ENCODE measurements at places on chromosomes 13 and 19.

DNA sequence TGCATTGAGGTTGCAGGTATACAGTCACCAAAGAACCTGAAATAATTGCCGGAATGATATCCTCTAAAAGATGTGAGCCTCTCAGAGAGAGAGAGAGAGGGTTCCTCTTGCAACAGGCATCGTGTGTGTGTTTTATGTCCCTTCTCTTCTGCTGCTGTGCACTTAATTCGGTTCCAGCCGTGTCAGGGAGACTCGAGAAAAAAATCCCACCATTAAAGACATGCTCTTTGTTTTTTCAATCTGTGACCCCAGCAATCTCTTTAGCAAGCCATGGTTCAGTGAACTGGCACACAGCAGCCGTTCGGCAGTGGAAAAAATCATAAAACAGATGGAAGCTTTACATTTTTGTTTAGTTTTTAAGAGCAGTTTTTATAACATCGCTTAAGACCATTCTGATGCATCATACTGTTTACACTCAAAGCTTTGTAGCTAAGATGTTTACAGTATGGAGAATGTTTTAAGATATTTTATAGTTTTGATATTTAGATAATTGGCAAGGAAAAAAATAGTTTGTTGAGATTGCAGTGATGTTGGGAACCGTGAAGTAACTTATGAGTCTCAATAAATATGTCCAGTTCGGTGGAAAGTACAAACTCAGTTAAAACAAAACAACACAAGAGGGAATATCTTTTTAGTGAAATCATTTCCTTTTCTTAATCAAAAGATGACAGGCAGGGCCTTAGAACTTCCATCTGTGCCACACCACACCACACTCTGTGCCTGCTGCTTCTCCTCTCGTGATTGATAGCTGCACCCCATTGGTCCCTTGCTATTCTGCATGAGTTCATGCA is 31.2 kb upstream of the ZNF536 start:
- DNase-seq, result no peak

DNA sequence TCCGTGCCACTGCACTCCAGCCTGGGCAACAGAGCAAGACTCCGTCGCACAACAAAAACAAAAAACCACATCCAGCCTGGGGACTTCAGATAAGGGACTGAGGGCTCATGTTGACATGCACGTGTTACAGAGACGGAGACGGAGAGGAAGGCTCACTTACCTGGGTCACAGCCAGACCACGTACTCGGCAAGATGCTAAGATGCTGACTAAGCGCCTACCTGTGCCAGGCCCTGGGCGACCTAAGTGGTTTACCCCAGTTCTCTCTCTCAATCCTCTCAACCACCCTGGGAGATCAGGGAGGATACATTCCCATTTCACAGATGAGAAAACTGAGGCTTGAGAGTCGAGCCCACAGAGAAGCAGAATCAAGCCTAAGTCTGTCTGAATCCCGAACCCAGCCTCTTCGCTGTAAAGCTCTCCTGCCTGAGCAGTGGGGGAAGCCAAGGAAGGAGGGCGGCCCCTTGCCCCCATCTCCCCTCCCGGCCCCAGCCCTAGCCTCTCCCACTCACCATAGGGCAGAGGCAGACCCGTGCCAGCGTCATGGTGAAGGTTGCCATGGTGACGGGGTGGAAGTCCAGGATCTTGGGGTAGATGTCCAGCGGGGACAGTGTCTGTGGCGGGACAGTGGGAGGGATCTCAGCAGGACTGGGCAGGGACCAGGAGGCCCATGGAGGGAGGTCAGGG is 13.5 kb downstream of the ERCC2 start:
- no peak for DNase-seq

- DNase-seq, result no peak
Observed at GRCh38 chr13:78826312-78826711, 167.4 kb upstream of the OBI1 start.

DNA sequence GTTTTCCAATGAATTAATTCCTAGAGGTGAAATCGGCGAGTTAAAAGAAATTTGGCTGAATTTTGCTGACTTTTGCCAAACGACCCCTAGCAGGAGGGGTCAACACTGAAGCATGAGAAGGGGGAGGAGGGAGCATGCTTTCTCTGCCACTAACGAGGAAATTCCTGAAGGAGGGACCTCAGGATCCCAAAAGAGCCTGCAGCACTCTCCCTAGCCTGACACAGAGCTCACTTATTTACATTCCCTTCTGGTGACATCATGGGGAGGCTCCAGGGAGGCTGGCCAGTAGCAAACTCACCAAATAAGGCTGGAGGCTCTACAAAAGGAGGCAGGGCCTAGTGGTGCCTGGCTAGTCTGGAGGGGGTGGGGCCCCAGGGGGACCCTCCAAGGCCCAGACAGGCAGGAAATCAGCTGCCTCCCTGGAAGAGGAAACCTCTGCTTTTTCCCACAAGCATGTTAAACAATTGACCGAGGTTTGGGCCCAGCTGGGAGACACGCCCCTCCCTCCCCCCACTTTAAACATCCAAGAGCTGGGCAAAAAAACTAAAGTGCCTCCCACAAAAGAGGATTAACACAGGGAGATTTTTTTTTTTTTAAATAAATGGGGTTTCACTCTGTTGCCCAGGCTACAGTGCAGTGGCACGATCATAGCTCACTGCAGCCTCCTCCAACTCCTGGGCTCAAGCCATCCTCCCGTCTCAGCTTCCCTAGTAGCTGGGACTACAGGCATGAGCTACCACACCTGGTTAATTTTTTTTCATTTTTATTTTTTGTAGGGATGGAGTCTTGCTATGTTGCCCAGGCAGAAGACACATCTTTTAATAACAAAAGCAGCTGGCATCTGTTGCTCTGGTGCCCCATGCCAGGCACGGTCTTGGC is 2.1 kb downstream of the DAPK3 start:
- no peak for DNase-seq

DNA sequence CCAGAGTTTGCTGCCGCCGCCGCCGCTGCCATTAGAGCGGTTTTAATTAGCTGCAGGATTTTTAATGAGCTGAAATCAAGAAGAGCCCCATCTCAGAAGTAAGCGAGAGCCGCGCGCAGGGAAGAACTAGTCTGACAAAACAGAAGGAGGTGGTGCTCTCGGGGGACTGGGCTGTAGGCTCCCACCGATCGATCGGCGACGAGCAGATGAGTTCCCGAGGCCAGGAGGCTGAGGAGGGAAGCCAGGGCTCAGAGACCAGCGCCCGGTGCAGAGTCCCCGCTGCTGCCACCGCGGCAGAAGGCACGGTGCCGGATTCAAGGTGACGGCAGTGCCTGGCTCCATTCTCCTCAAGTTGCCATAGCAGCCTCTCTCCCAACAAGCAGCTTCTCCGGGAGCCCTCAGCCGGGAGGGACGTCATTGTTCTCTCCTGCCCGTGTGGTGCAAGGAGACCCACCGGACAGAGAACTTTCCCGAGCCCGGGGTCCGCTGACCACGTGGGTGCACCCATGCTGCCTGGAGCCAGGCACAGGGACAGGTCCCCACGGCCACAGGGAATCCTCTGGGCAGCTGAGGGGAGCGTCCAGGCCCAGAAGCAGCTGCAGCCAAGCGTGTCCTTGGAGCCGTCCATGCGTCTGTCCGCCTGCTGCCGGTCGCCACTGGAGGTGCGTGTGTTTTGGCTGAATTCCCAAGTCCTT is 62.9 kb downstream of the CHST8 start:
- no peak for DNase-seq

DNA sequence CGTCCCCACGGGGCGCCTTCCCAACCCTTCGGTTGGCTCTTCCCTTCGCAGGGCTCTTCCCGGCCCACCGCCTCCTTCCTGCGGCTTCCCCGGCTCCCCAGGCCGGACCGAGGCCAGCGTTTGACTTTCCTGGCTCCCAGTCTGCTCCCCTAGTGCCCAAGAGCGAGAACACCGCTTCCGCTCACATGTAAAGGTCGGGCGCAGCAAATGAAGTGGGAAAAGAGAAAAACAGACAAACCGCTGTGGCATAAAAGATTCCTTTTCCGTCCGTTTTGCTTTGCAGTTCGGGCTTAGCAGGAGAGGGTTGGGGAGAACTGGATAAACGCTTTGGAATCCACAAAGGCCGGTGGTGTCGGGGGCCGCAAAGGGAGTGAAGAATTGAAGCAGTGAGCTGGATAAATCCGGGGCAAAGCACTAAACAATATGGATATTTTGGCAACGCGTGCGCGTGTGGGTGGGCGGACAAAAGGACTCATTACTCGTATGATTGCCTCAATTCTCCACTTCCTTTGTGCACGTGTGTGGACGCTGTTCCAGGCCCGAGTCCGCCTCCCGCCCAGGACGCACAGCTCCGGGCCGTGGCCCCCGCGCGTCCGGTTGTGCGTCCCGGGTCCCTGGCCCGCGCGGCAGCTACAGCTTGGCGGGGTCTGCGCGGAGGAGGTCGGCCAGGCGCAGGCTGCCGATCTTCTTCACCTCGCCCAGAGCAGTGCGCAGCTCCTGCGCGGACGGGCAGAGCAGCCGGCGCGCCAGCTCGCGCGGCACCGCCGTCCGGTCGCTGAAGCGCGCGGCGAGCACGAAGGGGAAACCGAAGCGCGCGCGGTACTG is 8.6 kb upstream of the CDX2 start:
- DNase-seq, result no peak

DNA sequence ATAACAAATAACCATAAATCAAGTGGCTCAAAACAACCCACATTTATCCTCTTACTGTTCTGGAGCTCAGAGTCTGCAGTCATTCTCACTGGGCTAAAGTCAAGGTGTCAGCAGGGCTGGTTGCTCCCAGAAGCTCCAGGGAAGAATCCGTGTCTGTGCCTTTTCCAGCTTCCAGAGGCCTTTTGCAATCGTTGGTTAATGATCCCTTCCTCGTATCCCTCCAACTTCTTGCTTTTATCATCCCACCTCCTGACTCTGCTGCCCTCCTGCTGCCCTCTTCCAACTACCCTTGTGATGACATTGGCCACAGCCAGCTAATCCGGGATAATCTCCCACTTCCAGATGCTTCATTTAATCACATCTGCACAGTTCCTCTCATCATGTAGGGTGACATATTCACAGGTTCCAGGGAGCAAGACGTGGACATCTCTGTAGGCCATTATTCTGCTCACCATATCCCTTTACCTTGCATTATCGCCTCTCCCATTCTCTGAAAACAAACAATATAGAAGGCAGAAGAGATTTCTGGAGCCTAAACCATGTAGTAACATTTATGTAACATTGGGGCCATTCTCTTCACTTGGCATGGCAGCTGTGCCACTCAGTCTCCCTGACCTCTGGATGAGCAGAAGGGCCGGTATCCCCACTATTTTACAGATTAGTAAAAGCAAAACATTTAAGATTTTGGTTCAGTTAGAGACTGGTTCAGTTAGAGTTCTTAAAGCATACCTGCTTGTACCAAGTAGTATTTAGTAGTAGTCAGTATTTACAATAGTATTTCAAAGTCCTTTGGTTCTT is 53.5 kb downstream of the RFC3 start:
- DNase-seq, result no peak

DNA sequence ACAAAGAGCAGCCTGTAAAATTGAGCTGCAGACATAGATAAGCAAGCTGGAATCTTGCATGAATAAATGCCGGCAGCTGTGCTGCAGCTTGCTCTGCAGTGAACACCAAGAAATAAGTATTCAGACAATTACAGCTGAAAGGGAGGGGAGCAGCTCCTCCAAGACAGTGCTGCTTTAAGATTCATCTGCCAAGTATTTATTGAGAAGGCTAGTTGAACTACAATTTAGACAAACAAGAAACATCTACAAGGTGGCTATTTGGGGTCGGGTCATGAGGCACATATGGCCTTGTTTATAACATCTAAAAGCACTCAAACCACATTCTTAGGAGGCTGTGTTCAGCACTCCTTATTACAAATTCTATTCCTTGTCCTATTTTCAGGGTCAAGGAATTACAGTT is 34.9 kb downstream of the ZNF726 start:
- no peak for DNase-seq

DNA sequence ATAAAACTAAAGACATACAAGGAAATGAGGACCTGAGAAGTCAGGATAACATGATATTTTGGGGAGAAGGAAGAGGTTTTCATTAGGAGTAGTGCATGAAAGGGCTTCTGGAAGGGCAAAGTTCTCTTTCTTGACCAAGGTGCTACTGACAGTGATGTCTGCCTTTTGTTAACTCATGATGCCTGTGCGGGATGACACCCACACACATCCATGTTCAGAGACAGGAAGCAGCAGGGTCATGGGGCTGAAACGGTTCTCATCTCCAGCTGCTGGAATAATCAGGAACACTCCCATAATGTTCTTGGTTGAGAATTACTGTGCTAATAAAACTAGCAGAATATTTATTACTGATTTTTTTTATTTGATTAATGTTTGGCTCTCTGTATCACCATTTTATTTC is 29.1 kb downstream of the KCNC3 start:
- no peak for DNase-seq

GRCh38 chr19:49585023-49585422 is 3.9 kb downstream of the PRRG2 start:
- no peak for DNase-seq

DNA sequence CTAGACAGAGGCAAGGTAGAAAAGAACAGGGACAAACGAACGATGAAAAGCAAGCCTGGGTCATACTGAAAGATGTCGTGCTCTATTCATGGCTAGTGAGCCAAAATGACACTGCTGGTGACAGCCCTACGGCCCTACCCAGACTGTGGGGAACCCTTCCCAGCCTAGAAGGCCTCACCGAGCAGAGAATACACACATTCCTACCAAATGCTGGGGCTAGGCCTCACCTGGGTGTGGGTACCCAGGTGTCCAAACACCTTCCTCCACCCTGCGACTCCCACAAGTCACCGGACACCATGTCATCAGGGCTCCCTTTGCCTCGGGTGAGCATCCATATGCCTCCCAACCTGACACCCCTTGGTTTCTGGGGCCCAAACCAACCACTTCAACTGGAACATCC is 85.3 kb upstream of the DOCK9 start:
- DNase-seq, result no peak

DNA sequence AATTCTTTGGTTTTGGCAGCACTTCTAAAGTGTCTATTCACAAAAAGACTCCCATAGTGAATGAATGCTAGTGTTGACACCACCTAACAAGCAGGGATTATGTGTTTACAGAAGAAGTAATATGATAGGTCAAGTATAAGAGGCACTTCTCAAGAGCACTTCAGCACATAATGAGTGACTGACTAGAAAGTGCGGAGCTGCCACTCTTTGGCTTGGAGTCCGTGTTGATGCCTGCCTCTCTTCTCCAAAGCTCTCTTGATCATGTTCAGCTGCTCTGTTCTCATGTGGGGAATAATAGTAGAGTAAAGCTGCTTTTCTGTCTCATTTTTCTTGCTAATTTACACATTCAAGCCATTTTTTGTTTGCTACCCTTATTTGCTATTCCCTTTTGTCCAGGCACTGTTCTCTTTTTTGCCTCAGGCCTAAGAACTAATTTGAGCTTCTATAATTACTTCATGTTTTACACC is 22.7 kb upstream of the MAB21L1 start:
- no peak for DNase-seq

DNA sequence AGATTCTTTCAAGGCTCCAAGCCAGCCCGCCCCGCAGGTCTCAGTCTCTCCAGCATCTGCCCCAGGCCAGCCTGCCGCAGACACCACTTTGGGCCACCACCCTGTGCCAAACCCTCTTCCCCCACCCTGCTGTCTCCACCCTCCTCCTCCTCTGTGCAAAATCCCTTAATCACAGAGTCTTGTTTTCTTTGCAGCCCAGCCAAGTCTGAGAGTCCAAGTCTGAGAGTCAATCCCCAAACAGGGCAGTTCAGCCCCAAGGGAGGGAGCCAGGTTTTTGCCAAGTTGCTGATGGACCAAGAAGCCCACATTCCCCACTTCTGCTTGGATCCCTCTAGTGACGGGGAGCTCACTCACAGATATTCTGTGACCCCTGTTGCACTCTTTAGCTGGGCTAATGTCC is 3.1 kb downstream of the ADAMTS10 start:
- DNase-seq, result no peak
